ENCODE measurements at places on chromosomes 6 and 20.

- DNase-seq = no peak
These were observed 312.0 kb downstream of the RNGTT start for GRCh38 chr6:88651400-88651799.

DNA sequence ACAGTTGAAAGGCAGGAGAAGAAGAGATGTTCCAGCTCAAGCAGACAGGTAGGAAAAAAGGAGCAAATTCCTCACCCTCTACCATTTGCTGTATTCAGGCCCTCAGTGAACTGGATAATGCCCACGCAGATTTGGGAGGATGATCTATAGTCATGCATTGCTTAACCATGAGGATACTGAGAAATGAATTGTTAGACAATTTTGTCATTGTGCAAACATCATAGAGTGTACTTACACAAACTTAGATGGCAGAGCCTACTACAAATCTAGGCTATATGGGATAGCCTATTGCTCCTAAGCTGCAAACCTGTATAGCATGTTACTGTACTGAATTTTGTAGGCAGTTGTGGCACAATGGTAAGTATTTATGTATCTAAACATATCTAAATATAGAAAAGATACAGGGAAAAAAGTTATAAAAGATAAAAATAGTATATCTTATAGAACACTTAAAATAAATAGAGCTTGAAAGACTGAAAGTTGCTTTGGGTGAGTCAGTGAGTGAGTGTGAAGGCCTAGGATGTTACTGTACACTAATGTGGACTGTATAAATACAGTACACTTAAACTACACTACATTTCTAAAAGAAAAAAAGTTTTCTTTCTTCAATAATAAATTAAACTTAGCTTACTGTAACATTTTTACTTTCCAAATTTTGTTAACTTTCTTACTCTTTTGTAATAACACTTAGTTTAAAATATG is 672.3 kb downstream of the UTRN start:
- no peak for DNase-seq

GRCh38 chr6:137931849-137932465 is 64.9 kb downstream of the TNFAIP3 start:
- DNase-seq = no peak

DNA sequence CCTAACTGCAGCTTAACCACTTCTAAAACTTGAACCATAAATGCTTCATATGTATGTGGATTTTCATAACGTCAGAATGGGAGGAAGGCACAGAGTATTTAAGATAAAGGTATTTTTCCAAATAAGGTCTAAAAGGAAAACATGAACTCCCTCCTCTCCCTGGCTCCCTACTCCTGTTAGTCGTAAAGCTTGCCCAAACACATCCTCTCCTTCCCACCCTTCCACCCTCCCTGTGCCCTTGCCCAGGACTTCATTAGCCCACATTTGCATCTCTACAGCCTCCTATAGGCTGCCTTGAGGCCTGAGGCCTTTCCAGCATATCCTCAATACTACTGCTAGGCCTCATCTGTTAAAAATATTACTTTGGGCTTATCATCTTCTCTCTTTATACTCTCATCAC is 17.1 kb upstream of the SMIM13 start:
- no peak for DNase-seq

DNA sequence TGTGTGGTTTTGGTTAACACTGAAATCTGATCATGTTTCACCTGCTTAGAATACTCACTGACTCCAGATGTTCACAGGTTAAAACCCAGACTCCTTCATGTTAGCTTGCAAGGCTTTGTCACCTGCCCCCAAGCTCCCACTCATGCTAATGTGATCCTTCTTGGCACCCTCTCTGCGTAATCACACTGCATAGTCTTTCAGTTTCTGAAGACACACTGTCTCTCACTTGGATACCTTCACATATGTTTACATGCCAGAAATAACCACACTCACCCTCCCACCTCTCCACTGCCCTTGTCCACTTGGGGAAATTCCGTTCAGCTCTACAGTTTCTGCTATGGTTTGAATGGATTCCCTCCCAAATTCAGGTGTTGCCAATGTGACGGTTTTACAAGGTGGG is 234.7 kb upstream of the SASH1 start:
- DNase-seq = no peak

DNA sequence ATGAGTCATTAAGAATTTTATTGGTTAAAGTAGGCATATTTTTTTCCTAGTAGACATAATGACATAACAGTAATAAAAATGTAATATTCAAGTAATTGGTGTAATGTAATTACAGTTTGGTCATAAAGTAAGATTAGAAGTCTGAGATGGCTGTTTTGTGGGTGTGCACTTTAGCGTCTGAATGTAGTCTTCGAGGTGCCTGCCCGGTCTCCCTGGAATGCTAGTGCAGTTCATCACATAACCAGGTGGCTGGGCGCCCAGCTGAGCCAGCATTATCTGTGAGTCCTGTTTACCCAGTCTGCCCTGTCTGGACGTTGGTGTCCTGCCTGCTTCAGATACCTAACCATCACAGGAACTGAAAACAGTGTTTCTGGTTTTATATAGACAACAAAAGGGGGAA is 419.1 kb downstream of the CDC5L start:
- DNase-seq = no peak

DNA sequence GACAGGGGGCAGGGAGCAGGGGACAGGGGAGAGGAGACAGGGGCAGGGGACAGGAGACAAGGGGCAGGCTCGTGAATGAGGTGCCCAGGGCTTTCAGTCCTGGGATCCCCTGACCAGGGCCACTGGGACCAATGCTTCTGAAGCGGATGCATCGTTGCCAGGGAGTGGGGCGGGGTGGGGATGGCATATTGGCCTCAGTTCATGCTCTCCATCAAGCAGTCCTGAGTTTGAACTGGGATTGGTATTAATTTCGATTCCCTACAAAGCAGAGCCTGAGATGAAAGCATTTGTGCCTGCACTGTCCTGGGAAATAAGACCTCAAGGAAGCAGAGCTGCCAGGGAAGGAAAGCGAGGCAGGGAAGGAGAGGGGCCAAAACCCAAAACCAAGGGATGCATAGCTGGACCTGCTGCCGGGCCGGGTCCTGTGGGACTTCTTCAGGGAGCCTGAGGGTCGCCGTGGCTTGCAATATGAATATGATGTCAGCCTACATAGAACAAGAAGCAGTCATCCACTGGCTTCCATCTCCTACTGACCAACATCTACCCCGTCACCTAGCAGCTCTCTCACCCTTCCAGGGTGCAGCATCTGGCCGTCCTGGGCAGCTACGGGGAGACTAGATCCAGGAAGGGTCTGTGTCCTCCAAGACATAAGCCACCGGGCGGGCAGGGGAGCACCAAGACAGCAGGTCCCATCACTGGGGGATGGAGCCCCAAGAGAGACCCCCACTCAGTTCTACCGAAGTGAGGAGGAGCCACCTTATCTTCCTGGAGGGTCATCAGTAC is 233.3 kb downstream of the SYNDIG1 start:
- no peak for DNase-seq

GRCh38 chr20:2379511-2380229 is 1.0 kb upstream of the TGM6 start:
- no peak for DNase-seq

- no peak for DNase-seq
These were observed 13.5 kb downstream of the MAK start for GRCh38 chr6:10824819-10825218.

- no peak for DNase-seq
These were observed 9.2 kb downstream of the CYB5R4 start for GRCh38 chr6:83868639-83869038.

DNA sequence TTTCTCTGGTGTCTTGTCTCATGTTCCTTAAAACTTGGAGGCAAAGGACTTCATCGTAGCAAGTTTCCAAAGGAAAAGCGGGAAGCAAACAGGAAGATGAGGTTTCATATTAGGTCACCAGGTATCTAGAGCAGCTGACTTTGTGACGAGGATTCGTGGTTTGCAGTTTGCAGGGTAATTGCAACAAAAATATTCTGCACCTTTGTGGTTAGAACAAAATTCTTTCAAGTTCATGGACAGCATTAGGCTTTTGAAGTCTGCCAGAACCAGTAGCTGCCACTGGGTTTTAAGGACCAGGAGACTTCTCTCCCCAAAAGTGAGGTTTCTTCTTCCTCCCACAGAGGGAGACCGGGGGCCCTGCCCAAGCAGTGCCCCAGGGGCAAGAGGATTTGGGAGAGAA is 63.4 kb downstream of the RPP40 start:
- DNase-seq = no peak

- DNase-seq = peak; percentile 44
These were observed 85.3 kb upstream of the SCP2D1 start for GRCh38 chr20:18728165-18728869.

- no peak for DNase-seq
These were observed 43.2 kb downstream of the CDH4 start for GRCh38 chr20:61295249-61295648.

- no peak for DNase-seq
These were observed 569.9 kb downstream of the CDH26 start for GRCh38 chr20:60528141-60528540.

DNA sequence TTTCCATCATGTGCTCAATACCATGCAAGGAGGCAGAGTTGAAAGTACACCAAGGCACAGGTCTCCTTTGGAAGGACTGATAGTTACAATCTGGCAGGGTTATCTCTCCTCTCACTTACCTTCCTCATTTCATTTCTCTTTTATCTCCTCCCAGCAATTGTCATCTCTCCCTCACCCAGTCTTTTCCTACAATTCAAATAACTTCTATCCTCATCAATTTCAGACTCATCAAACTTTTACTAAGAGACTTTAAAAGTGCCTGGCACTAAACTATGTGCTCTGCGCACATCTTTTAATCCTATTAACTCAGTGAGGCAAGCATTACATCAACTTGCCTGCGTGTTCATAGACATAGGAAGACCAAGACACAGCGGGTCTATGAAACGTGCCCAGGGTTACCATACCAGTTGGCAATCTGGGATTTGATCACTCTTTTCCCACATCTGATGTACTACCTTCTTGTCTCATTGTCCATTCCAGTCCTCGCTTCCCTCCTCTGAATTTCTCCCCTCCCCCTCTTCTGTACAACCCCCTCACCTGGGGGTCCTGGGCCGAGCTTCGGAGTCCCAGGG is 1.2 kb downstream of the VARS1 start:
- DNase-seq = no peak

GRCh38 chr6:32188381-32189068 is 1.5 kb downstream of the PBX2 start:
- no peak for DNase-seq

GRCh38 chr20:26167499-26167898 is 470.8 kb upstream of the ZNF337 start:
- no peak for DNase-seq

DNA sequence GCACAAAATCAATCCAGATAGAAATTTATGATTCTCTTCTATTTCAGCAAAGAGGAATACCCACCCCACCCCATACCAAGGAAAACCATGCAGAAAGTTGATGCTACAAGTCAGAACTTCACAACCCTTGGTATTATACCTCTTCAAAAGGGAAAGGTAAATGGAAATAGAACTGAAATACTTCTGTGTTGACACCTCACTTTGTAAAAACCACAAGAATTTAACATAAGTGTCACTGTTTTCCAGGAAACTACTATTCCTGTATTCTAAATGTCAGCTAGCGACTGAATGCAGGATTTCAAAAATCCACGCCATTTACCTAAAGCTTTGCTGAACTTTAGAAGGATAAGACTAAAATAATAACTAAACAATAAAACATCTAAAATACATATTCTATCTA is 3.6 kb downstream of the CPNE1 start:
- DNase-seq = no peak

GRCh38 chr6:54541541-54541940 is 233.3 kb downstream of the TINAG start:
- no peak for DNase-seq

- DNase-seq = no peak
These were observed 45.2 kb downstream of the DZANK1 start for GRCh38 chr20:18421608-18422007.

- DNase-seq = no peak
These were observed 558.7 kb upstream of the MMS22L start for GRCh38 chr6:97841763-97842162.

GRCh38 chr6:34484391-34484790 is 18.5 kb downstream of the PACSIN1 start:
- no peak for DNase-seq

- no peak for DNase-seq
These were observed 50.3 kb upstream of the IL20RA start for GRCh38 chr6:137095093-137095492.
